ENCODE measurements at places on chromosomes 2 and 18.

DNA sequence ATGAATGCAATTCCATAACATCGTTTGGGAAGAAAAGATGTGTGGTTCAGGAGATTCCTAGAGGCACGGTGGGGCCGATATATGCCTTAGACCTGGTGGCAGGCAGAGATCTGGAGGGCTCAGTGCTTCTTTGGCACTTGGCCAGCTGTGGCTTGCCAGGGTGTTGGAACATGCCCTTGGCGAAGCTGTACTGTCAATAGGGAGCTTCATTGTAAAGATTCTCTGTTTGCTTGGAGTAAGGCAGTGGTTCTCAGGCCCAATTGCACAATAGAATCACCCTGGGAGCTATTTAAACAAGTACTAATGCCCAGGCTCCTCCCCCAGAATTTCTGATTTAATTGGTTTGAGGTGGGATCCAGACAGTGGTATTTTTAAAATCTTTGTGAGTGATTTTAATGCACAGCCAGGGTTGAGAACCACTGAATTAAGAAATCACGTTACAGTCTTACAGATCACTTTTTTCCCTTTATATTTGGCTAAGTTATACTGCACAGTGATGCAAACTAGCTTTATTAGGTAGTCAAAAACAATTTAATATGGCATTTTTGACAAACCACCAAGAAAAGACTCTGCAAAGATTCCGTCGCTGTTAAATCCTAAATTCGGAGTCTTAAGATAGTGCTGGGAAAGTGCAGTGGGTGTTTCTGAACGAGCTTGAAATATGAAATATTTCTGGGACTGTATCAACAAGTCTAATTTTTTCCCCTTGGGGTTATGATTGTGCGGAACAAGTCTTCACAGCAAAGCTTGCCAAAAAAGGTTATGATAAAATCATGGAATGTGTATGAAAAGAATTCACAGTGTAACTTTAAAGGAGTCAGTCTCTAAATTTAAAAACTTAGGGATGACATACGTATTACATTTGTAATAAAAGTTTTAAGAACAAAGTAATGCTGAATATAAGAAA, 78.0 kb downstream of the CRIM1 start:
- DNase-seq, result peak; percentile 27

- no peak for DNase-seq
Observed at GRCh38 chr2:239462671-239463506, 62.1 kb upstream of the HDAC4 start.

DNA sequence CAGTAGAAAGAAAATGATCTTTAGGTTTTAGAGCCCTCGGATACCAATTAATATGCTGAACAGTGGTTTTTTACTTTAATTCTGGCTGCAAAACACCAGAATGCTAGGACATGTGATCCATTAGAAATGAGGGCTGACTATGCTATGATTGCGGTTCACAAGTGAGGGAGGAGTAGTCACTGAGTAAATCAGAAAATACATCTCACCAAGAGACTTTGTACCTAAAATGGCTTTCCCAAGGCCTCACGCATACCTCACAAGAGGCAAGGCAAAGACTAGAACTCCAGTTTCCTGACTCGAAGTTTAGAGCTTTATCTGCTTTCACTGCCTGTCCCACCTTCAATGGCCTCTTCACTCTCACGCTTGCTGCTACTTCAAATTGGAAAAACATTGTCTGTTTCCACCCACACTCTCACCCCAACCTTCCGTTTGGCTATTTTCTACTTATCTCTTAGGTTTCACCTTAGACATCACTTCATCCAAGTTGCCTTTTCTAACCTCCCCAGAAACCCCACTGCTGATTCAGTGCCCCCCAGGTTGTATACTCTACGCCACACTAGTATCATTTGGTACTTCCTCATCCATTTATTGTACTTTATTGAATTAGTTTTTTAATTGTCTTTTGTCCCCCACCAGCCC, 5.1 kb upstream of the MBD2 start:
- no peak for DNase-seq

DNA sequence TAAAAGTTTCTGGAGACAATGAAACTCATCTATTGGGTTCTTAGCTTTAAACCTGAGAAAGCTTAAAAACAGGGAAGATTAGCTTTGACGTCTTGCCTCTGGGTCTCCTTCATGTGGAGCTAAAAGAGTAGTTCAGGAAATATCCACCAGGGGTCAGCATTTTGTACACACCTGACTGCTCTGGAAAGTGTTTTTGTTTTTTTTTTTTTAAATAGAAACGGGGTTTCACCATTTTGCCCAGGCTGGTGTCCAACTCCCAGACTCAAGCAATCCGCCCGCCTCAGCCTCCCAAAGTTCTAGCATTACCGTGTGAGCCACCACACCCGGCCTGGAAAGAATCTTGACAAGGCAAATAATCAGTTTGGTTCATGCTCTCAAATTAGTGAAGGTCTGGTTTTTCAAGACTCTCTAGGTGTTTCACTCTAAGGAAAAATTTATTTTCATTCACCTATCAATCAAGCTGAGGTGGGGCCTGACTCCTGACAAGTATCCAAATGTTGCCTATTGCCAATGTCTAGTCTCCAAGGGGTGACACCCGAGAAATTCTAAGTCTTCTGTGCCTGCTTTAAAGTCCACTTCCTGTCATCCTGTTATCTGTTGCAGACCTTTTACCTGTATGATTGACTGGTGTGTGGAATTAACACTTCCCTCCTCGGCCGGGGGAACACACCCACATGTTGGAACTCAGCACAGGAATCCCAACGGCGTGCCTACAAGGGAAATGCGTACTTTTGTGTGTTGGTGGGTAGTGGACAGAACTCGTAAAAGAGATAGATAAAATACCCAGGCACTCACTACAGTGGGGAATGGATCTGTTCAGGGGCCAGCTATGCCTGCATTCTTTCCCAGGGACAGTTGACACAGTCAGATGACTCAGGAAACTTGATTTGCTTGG, 11.3 kb downstream of the IL1RN start:
- peak; percentile 65 for DNase-seq

- DNase-seq, result peak; percentile 61
Observed at GRCh38 chr18:24704946-24705630, 244.7 kb downstream of the HRH4 start.

DNA sequence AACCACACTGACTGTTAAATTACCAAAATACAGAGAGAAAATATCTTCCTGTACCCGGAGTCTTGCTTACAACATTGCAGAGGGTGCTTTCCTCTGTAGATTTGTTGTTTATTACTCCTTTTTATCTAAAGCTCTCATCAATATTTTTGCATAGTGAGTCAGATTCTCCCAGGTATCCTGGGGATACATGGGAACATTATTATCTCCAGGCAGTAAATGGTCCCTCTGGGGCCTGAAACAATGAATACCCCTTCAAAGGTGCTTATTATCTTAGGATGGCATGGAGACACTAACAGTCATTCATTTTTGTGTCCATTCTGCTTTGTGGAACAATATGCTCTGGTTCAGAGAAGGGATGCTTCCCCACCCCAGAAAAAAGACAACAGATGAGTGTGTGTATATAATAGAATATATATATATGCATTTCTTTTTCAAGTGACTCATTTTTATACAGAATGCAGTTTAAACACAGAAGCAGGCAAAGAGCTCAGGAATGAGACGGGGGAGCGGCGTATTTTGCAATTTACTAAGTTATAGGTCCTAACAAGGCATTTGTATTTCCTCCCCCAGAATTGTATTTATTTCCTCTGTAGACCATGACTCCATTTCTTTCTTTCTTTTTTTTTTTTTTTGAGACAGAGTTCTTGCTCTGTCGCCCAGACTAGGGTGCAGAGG, 424.8 kb upstream of the ZEB2 start:
- no peak for DNase-seq

DNA sequence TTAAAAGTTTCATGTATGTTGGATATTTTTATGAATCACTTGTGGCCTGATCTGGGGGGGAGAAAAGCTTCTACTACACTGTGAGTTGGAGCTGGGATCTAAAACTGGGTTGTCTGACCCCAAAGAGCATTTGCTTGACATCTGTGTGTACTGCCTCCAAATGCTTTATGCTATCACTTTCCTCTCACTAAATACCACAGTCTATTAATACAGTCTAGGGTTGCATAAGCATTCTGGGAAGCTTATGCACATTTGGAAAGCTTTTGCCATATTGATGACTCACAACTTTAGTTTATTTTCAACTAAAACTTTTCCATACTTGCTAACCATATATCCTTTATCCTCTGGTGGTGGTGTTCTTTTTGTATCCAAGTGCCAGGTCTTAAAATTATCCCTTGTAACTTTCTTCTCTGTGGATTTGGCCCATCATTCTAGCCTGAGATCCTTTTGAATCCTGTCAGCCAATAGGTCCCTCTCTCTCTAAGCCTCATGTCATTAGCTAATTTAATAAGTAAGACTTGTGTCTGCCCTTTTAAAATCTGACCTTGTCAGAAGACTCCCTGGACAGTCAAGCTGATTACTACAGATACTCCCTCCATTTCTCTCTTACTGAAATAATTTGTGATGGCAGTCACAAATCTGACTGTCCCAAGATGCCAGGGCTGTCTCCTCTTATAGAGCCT, 72.7 kb downstream of the NXPH2 start:
- peak; percentile 64 for DNase-seq

GRCh38 chr18:50898919-50899318, 20.0 kb downstream of the ME2 start:
- DNase-seq, result no peak

GRCh38 chr2:14632133-14632936, at the start of gene LRATD1:
TSS of gene LRATD1 (plus strand) at chr2:14632717. CDS start at chr2:14633980, 1,263 bp downstream.
- DNase-seq, result peak; percentile 91

GRCh38 chr2:207184348-207184747, 18.6 kb upstream of the KLF7 start:
- DNase-seq, result peak; percentile 28

GRCh38 chr2:217248312-217248935, 388.6 kb upstream of the TNP1 start:
- peak; percentile 11 for DNase-seq

All from AG08395 (cell line).